ENCODE measurements at places on chromosomes 1 and 21. TPM values are rescaled to one million over a fixed set of nuclear protein-coding genes. Genes with fewer than 3 reads are reported as not detected.

The PAQR6 gene
- 12.3 TPM for total RNA-seq

The TEKT2 gene
- total RNA-seq: not detected

The RXRG gene
- not detected for total RNA-seq

The LRRC7 gene
- total RNA-seq: not detected

The PCP4L1 gene
- not detected for total RNA-seq

The PLPPR5 gene
- total RNA-seq: not detected

The S100A9 gene
- 4.3 TPM for total RNA-seq

DNA sequence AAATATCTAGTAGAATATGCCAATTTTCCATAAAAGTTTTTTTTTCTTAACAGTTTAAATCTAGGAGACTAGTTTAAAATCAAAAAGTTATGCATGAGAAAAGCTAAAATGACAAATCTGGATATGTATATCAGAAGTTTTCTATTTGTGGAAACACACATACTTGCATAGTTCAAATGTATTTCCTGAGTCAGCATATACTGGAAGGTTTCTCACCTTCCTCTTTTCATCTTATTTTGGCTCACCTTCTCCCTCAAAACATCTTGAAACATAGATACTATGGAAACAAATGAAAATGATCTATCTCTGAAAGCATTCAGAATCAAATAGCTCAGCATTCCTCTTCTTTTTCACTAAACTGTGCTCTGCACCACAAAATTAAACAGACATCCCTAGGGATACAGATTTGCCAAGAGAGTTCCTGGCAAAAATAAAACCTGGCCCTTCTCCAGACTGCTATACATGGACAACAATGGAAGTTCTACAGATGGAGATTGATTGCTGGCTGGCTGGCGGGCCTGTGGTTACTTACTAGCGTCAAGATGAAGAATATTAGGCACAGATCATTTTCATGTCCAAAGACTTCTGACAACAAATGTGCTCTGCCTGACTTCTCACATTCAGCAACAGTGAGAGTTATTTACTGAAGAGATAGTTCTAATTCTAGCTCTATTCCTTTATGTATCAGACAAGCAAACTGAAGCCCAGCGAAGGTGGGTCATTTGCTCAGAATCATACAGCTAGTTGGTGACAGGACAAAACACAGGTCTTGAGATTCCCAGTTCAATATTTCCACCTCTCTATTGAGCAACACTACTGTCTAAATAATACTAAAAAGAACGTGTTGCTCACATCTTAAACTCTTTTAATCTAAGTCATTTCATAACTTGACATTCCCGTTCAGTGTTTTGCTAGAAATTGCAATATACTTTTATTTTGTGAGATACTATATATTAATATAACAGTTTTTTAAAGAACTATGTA is 26.6 kb downstream of the DIPK1A start:
- peak overlapping the region; percentile 25 for H3K4me3 ChIP-seq
- H3K36me3 ChIP-seq: no peaks in the 10 kb centered on the region
- peaks cover 41% of the 10 kb centered on the region for H3K4me1 ChIP-seq
- peak overlapping the region; percentile 58 for H3K27ac ChIP-seq

- no peaks in the 10 kb centered on the region for H3K36me3 ChIP-seq
- no peaks in the 10 kb centered on the region for H3K4me1 ChIP-seq
- no peak overlapping the region for H3K4me3 ChIP-seq
- no peak for DNase-seq
Observed at GRCh38 chr21:35850029-35850428, 210.3 kb downstream of the SETD4 start.

- H3K4me1 ChIP-seq: no peaks in the 10 kb centered on the region
- H3K4me3 ChIP-seq: no peak overlapping the region
- no peak overlapping the region for H3K27ac ChIP-seq
- no peak for DNase-seq
Observed at GRCh38 chr1:238177351-238177750, 286.6 kb upstream of the ZP4 start.

- no peak overlapping the region for H3K27ac ChIP-seq
- no peaks in the 10 kb centered on the region for H3K4me1 ChIP-seq
- peak; percentile 16 for DNase-seq
- no peaks in the 10 kb centered on the region for H3K27me3 ChIP-seq
- no peak overlapping the region for H3K4me3 ChIP-seq
Observed at GRCh38 chr1:108107658-108108057, 92.5 kb downstream of the SLC25A24 start.

- no peak for DNase-seq
- no peak overlapping the region for H3K27ac ChIP-seq
- no peaks in the 10 kb centered on the region for H3K27me3 ChIP-seq
- no peak overlapping the region for H3K4me3 ChIP-seq
Observed at GRCh38 chr1:90946630-90947029, 75.2 kb downstream of the ZNF644 start.

GRCh38 chr21:41360072-41360821 is 1.6 kb upstream of the MX2 start:
- DNase-seq: no peak
- no peaks in the 10 kb centered on the region for H3K27me3 ChIP-seq
- no peak overlapping the region for H3K27ac ChIP-seq

DNA sequence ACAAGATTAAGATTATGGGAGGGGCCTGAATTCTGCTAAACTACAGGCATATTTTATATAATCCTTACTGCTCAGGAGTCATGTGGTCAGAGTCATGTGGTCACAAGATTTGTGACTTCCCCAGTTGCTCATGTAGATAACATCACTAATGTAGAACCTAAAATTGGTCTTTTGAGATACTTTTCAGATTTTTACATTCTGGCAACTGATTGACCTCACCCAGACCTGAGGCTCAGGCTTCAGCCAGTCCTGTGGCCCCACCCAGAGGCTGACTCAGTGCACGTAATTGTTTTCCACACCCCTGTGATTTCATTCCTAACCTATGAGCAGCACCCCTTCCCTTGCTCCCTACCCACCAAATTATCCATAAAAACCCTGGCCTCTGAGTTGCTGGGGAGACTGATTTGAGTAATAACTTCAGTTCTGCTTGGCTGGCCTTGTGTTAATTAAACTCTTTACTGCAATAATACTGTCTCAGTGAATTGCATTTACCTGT is 41.7 kb upstream of the ZNF326 start:
- peak; percentile 83 for DNase-seq
- H3K36me3 ChIP-seq: peaks cover 10% of the 10 kb centered on the region
- no peaks in the 10 kb centered on the region for H3K27me3 ChIP-seq
- peak overlapping the region; percentile 94 for H3K27ac ChIP-seq
- no peak overlapping the region for H3K4me3 ChIP-seq

- H3K27me3 ChIP-seq: no peaks in the 10 kb centered on the region
- H3K4me1 ChIP-seq: peaks cover 39% of the 10 kb centered on the region
- H3K4me3 ChIP-seq: no peak overlapping the region
- peak overlapping the region; percentile 69 for H3K27ac ChIP-seq
- DNase-seq: peak; percentile 84
Observed at GRCh38 chr1:244302876-244303609, 148.7 kb downstream of the ADSS2 start.

DNA sequence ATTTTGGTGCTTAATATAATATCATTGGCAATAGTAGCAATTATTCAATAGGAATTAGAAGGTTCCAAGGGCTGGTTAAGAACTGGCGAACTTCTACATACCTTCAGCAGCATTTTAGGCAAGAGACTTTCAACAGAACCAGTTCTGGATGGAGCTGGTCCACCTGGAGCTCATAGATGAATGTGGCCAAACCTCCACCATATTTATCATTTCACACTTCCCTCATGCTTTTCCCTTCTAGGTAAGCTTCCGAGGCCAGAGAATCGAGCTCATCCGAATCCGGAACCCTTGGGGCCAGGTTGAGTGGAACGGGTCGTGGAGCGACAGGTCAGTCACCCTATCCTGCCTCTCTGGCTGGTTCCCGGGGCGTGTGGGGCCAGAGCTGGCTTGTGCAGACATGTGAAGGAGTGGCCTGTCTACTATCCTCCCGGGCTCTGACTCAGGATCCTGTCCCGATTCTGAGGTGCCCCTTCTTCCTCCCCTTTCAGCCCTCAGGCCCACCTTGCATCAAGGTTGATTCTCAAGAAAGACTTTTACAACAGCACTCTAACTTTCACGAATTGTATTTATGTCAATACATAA is 24.7 kb downstream of the CAPN9 start:
- no peak overlapping the region for H3K4me3 ChIP-seq
- peaks cover 22% of the 10 kb centered on the region for H3K27me3 ChIP-seq
- no peaks in the 10 kb centered on the region for H3K36me3 ChIP-seq
- DNase-seq: no peak

- no peak overlapping the region for H3K27ac ChIP-seq
- H3K36me3 ChIP-seq: no peaks in the 10 kb centered on the region
- H3K4me3 ChIP-seq: no peak overlapping the region
- H3K4me1 ChIP-seq: peaks cover 32% of the 10 kb centered on the region
Observed at GRCh38 chr1:18673976-18674375, 43.3 kb downstream of the PAX7 start.

DNA sequence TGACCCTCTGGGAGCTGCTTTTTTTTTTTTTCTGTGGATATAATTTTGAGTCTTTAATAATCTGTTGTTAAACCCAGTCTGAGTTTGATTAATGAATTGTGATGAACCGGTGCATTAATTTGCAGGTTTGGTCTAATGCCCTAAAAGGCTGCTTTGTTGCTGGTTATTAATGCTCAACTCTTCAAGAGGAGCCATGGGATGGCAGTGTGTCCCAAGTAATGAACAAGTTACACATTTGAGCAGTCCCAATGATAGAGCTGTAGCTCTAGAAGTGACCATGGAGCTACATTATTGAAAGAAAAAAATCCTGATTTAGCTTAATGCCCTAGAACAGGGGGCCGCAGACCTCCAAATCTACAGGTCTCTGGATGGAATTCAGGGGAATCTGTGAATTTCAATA is 53.1 kb downstream of the RWDD3 start:
- no peak overlapping the region for H3K27ac ChIP-seq
- DNase-seq: no peak
- no peaks in the 10 kb centered on the region for H3K27me3 ChIP-seq
- no peaks in the 10 kb centered on the region for H3K36me3 ChIP-seq
- H3K4me1 ChIP-seq: no peaks in the 10 kb centered on the region

- no peaks in the 10 kb centered on the region for H3K27me3 ChIP-seq
- no peak for DNase-seq
- H3K36me3 ChIP-seq: no peaks in the 10 kb centered on the region
- H3K4me3 ChIP-seq: no peak overlapping the region
Observed at GRCh38 chr1:42841010-42841409, 5.4 kb upstream of the ZNF691 start.

- no peak for DNase-seq
- no peaks in the 10 kb centered on the region for H3K36me3 ChIP-seq
- no peak overlapping the region for H3K27ac ChIP-seq
Observed at GRCh38 chr1:25804244-25804963, 4.4 kb downstream of the SELENON start.

DNA sequence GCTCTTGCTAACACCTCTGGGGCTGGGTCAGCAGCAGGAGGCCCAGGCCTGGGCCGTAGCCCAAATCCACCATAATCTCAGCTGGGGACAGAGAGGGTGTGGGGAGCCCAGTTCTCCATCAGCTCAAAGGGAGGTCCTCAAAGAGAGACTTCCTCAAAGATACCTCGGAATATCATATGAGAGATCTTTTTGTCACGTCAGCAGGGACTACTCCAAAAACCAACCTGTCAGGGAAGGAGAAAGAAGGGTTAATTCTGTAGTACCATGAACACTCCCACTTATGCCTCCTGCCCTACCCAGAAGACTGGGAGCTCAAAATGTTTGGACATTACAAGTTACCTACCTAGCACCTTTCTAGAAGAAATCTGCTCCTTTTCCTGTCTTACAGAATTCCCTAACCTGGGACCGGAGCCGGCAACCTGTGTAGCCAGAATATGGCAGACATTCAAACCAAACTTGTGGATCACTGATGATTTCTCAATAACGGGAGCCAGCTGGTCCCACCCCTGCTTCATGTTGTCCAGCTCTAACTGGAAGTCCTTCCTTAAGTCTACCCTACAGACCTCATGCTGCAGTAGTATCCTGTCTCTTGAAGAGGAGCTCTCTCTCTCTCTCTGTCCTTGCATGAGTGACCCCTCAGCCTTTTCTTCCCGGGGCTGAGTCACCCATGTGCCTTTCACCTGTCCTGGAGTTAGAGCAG is 4.8 kb downstream of the RSPO1 start:
- H3K27me3 ChIP-seq: peaks cover 99% of the 10 kb centered on the region
- no peak for DNase-seq
- H3K27ac ChIP-seq: no peak overlapping the region
- no peak overlapping the region for H3K4me3 ChIP-seq

GRCh38 chr1:39892601-39893595 is 8.8 kb downstream of the MYCL start:
- H3K27ac ChIP-seq: 0 out of 2 replicates have a peak overlapping the region, but pooled peaks have one; percentile 41
- H3K4me3 ChIP-seq: no peak overlapping the region
- H3K27me3 ChIP-seq: peaks cover 6% of the 10 kb centered on the region
- peaks cover 22% of the 10 kb centered on the region for H3K4me1 ChIP-seq
- DNase-seq: peak; percentile 78
- H3K36me3 ChIP-seq: no peaks in the 10 kb centered on the region

DNA sequence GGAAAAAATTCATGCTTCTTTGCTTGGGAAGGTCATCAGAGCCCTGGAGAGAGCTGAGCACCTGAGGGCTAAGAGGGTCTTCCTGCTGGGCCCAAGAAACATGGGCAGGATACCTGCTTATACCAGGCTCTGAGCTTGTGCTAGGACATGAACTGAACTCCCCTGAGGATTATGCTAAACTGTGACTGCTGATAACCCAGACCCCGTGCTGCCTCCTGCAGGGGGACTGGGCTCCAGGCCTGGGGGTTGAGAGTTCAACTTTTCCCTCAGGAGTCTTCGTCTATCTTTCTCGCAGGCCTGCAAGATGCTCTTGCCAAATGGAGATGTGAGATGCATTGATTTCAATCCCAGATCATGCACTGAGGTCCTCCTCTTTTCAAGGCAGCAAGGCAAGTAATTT is 368.5 kb downstream of the HHAT start:
- no peaks in the 10 kb centered on the region for H3K36me3 ChIP-seq
- no peak for DNase-seq
- no peaks in the 10 kb centered on the region for H3K4me1 ChIP-seq
- H3K27me3 ChIP-seq: peaks cover 5% of the 10 kb centered on the region
- no peak overlapping the region for H3K27ac ChIP-seq

- no peaks in the 10 kb centered on the region for H3K36me3 ChIP-seq
- no peak overlapping the region for H3K4me3 ChIP-seq
Observed at GRCh38 chr1:24118410-24119242, 6.7 kb upstream of the MYOM3 start.

DNA sequence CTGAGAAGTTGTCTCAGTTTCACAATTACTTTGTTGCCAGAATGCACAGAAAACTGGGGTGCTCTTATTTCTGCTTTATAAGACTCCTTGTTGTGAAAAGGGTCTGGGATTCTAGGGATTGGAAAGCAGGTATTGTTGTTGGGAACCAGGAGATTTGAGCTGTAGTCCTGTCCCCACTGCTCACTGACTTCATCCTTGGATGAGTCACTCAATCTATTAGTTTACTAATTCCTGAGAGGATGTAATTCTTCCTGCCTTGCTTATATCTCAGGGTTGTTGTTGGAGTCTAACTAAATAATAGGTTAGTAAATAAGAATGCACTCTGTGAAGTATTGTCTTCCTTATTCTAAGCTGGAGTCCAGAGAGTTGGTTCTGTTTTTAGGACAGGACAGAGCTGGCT is 172.5 kb upstream of the GALNT2 start:
- peak overlapping the region; percentile 35 for H3K4me3 ChIP-seq
- no peaks in the 10 kb centered on the region for H3K27me3 ChIP-seq

- DNase-seq: no peak
- H3K4me3 ChIP-seq: no peak overlapping the region
- H3K27me3 ChIP-seq: no peaks in the 10 kb centered on the region
- no peak overlapping the region for H3K27ac ChIP-seq
- H3K36me3 ChIP-seq: no peaks in the 10 kb centered on the region
Observed at GRCh38 chr1:20141466-20141865, 2.3 kb downstream of the PLA2G2F start.
